ENCODE measurements at places on chromosomes 2 and 18.

DNA sequence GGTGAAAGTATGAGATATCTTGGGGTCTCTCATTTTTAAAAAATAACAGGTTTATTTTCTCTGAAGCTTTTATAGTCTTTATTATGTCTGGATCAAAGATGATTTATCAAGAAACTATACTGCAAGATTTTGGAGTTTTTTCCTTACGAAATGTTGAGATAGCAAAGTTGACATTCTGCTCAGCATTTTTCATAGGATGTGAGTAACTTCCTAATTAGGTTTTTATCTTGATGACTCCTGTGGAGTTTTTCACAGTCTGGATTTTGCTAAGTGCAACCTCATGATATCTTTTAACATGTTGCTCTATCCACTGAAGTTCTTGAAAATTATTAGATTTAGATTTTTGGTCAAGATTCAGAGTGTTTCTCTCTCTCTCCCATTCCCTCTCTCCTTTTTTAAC is 17.8 kb downstream of the TCF7L1 start:
- DNase-seq, result no peak

DNA sequence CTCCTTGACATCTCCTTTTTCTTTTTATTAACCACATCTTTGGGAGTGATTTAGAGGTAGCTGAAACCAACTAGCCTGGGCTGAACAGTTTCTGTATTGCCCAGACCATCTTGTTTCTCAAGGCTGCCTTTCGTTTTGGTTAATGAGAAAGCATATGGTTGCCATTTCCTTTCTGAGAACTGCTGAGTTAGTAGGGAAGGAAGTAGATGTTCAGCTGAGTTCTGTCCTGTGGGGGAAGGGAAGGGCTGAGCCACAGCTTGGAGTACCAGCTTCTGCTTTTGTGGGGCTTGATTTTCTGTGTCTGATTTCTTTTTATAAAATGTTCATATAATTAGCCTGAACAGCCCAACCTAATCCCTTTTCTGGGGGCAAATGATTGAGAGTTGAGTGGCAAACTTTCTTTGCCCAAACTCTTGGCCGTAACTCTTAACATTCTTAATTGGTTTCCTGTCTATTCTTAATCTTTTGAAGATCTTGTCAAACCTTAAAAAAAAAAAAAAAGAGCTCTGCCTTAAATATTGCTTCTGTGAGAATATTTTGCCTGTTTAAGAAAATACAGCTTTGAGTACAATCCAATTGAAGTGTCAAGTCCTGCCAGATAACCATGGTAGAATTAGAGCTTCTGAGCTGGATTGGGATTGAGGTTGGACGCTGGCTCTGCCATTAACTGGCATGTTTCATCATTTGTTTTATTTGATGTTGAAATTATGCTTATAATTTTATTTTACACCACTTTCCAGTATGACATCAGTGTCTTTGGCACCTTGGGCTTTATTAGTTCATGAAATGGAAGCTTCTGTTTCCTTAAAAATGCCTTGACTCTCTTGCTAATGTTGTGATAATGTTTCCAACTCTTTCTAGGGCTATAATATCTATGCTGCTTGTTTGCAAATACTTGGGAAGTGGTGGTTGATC is 1.9 kb upstream of the NABP1 start:
- peak; percentile 78 for DNase-seq

GRCh38 chr2:220259662-220260061 is 632.2 kb downstream of the SLC4A3 start:
- DNase-seq, result no peak

- DNase-seq, result no peak
Measured at GRCh38 chr2:31931916-31932315, 78.9 kb downstream of the MEMO1 start.

DNA sequence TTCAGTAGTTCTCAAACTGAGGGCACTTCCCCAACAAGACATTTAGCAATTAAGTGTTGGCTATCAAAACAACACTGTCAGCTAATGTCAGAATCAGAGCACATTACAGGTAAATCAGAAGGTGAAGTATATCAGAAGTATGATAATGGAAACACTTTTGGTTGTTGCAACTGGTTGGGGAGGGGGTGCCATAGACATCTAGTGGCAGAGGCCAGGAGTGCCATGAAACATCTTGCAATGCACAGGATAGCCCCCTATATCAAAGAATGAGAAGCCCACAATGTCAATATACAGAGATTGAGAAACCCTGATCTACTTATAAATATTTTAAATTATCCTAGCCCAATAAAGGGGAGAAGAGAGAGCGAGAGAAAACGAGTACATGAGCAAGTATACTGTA is 4.9 kb upstream of the XPO1 start:
- no peak for DNase-seq

DNA sequence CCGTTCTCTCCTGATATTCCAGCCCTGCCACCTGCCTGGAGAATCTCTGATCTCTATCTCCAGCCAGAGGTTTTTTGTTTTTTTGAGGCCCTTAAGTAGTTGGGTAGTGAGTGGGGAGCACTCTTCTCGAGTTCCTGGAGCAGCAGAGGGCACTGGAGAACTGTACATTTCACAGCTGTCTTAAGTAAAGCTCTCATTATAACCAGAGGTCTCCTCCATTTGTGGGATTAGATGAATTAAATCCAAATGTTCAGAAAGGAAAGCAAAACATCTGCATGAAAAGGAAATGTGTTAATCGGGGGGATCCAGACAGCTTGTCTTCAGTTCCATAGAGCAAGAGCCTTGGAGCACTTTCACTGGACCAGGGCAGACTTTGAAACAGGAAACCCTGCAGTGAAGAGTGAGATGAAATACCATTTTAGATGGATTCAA is 32.8 kb downstream of the AOX1 start:
- DNase-seq, result peak; percentile 48

- DNase-seq, result no peak
Measured at GRCh38 chr2:204486805-204487204, 58.5 kb upstream of the PARD3B start.

DNA sequence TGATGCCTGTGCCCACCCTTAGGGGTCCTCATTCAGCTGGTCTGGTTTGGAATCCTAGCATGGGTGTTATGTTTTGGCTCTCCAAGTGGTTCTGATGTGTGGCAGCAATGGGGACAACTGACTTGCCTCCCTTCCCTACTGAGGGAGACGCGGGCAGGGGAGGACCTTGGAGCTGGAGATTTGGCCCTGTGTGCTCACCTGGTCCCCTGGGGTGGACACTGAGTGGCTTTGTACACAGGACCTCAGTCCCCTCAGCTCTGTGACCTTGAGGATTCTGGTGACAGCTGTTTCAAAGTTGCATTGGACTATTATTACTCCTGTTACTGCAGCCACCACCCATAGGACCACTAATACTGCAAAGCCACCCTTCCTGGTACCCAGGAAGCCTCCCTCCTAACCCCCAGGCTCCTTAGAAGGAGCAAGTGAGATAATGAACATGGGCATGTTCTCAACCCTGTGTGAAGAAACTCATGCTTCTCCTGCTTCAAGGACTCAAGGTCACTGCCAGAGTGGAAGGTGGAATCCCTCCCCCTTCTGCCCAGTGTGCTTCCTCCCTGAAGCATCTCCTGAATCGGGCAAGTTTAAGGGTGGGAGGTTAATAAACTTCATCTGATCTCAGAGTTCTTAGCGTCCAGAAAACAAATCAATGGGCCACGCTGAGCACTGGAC is 26.5 kb downstream of the TMEM182 start:
- no peak for DNase-seq

GRCh38 chr18:22670914-22671313 is 253.2 kb upstream of the CTAGE1 start:
- no peak for DNase-seq

DNA sequence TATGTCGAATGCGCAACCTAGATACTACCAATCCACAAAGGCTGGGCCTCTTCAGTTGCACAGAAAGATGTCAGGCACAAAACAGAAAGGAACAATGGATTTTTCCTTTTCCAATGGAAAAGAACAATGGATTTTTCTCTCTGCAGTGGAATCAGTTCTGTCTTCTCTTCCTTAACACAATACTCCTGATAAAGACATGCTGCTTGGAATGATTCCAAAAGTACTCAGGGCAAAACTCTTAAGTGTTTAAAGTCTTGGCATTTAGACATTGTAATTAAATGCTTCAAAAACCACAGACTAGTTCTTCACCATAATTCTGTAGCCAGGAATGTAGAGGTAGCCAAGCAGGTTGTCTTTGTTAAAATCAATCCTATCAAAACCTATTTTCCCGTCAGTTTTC is 46.7 kb upstream of the FLACC1 start:
- no peak for DNase-seq

DNA sequence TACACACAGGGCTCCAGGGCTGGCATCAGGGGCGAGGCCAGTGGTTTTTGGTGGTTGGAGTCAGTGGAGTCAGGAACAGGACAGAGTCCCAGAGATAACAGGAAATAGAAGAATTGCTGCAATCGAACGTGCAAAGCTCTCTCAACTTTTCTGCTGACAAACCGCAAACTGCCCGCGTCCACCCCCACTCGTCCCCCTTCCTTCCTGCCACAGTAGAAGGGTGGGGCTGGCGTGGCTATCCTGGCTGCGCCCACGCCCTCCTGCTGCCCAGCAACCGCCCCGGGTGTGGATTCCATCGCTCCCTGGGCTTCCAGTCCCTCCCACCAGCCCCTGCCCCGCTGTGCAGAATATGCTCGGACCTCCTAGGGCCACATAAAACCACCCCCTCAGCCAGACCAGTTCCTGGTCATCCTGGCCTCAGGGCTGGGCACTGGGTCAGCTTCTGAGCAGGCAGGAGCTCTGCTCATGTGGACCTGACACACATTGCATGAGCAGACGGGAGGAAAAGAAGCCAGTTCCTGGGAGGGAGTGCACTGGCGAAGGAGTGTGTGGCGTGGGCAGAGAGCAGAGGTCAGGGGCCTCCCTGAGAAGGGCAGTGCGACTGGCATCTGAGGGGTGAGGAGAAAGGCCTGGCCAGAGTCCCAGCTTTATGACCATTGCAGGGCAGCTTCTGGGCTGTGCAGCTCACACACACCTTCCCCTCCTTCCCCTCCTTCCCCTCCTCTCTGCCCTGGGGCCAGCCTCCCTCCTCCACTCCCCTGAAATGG is 85.4 kb upstream of the ATG16L1 start:
- no peak for DNase-seq

DNA sequence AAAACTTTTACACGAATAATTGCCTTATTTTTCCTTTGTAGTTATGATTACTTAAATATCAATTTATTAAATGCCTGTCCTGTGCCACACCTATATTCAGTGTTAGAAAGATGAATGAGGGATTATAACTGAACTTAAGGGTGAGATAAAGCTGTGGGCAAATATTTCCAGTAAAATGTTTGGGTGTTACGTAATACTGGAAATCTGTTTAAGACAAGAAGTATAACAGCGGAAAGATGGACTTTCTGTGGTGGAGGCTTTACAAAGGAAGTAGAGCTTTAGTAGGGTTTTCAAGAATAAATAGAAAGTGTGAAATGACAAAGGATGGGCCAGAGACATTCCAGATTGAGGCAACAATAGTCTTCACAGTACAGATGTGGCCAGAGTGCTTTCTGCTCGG is 927.0 kb downstream of the DPP10 start:
- no peak for DNase-seq

GRCh38 chr18:6613581-6613980 is 115.9 kb upstream of the ARHGAP28 start:
- no peak for DNase-seq

DNA sequence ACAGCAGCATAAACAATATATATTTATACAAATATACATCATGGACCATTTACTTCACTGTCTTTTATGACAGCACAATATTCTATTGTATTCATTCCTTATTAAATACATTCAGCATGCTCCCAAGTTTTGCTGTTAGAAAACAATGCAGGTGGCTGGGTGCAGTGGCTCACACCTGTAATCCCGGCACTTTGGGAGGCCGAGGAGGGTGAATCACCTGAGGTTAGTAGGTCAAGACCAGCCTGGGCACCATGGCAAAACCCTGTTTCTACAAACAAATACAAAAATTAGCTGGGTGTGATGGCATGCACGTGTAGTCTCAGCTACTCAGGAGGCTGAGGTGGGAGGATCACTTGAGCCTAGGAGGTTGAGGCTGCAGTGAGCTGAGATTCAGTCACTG is 39.0 kb downstream of the NPC1 start:
- no peak for DNase-seq

DNA sequence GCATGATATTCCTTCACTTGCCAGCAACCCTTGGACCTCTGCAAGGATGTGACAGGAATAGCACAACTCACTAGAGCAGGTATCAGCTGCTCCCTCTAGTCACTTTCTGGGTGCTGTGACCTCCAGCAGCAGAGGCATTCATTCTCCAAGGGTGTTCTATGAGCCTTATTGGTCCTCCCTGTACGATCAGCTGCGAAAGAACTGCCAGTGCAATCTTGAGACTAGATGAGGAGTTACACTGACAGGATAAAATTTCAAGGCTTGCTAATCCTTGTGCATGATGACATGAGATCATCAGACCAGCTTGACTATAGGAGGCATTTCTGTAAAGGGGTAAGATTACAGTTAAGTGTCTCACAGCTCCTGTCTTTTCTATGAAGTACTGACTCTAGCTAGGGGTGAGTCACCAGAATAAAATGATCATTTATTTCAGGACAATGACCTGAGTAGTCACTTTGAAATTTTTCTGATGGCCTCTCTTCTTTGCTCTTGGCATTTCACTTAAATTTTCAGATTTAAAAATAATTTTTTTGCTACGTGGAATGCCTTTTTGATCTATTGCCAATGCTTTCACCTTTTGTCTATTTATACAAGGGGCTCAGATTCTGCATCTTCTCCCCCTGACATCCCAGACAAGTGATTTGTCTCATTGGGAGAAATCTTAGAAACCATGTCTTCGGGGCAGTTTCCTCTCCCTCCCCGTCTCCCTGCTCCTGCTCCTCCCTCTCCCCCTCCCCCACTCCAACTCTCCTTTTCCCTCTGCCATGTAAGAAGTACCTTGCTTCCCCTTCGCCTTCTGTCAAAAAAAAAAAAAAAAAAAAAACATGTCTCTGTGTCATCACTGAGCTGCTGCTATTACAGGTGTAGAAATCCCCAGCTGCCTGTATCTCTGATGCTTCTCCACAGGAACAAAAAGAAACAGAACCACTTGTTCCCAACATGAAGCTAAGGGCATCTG is 49.2 kb upstream of the FRZB start:
- no peak for DNase-seq

DNA sequence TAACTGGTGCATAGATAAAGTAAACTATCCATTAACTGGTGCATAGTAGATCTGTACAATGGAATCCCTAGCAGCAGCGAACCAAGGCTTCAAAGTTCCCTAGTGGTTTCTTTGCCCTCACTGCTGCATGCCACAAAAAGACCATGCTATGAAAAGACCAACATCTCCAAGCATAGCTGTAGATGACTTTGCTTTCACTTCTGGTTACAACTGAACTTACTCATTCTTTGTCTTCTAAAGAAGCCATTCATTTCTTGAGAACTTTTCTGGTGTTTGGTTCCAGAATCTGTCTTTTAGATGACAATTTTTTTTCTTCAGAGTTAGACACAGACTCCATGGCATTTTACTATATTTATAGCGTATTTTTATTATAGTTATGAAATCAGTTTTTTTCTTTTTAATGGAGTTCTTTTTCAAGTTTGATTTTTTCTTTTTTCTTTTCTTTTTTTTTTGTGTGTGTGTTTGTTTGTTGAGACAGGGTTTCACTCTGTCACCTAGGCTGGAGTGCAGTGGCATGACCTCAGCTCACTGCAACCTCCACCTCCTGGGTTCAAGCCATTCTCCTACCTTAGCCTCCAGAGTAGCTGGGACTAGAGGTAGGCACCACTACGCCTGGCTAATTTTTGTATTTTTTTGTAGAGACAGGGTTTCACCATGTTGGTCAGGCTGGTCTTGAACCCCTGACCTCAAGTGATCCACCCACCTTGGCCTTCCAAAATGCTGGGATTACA is 63.6 kb downstream of the SLC35F5 start:
- DNase-seq, result peak; percentile 48
